ENCODE measurements at places on chromosomes 1 and 21.

- DNase-seq: no peak
Observed at GRCh38 chr21:43733529-43734071, 14.7 kb downstream of the PDXK start.

- no peak for DNase-seq
Observed at GRCh38 chr1:184597650-184598357, 156.9 kb downstream of the EDEM3 start.

DNA sequence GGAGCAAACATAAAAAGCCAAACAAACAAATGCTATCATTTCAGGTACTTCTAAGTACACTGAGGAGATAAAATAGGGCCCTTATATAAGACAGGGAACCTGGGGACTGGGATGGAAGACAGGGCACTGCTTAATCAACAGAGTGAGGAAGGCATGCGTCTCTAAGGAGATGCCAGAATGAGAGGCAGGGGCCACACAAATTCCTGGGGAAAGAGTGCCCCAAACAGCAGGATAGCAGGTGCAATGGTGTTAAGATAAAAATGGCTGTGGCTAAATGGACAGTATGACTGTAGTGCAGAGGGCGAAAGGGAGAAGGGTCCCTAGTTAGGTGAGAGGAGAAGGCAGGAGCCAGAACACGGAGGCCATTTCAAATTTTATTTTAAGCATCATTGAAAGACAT is 113.9 kb downstream of the ZBTB18 start:
- no peak for DNase-seq

GRCh38 chr1:220797553-220797952 is 10.8 kb downstream of the MTARC1 start:
- DNase-seq: no peak

DNA sequence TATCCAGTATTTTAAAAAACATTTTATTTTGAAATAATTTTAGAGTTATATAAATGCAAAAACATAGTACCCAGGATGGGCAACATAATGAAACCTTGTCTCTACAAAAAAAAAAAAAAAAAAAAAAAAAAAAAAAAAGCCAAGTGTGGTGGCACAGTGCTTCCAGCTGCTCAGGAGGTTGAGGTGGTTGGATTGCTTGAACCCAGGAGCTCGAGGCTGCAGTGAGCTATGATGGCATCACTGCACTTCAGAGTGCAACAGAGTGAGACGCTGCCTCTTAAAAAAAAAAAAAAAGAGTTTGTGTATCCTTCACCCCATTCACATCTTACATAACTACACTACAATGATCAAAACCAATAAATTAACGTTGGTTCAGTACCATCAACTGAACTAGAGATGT is 115.6 kb upstream of the KIF26B start:
- DNase-seq: no peak

DNA sequence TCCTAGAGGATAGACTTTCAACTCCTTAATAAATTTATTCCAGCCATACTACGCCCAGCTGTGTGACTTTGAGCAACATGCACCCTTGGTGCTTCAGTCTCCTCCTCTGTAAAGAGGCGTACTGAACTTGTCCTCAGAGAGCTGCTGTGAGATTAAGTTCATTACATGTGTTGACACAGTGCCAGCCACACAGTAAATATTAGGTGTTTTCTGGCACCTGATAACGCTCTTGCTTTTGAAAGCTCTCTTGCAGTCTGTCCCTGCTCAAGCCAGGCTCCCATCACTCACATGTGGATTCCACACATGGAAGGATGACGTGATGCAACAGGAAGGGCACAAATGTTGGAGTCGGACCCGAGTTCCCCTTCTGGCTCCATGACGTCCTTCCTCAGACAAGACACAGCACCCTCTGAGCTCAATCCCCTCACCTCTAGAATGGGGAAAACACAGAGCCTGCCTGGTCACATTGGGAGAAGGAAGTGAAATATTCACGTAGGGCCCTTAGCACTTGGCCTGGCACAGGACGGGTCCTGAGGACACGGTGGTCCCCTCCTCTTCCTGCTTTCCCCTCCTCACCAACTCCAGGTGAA is 7.7 kb downstream of the IFNLR1 start:
- no peak for DNase-seq

DNA sequence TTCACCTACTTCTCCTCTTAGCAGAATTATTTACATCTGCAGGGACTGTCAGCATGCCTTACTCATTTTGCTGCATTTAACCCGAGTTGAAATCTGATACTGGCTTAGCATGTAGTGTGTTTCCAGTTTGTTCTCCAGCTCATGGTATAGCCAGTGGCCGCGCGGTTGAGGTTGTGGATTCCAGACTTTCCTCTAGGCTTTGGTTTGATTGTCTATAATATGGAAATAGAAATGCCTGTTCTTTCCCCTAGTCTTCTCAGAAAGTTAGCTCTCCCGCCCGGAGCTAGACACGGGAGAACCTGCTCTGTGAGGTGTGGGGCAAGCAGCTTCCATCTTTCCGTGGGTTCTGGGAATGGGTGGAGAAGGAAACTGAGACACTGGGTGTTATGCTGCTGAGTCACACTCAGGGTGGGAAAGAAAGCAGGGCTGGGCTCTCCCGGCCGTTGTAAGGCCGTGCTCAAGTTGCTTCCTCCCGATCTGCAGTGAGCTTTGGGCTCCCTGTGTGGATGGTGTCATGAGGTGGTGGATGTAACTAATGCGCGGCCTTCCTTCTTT is 206.8 kb upstream of the TMEM51 start:
- DNase-seq: no peak

- no peak for DNase-seq
Observed at GRCh38 chr1:78587211-78587610, 33.0 kb upstream of the IFI44L start.

DNA sequence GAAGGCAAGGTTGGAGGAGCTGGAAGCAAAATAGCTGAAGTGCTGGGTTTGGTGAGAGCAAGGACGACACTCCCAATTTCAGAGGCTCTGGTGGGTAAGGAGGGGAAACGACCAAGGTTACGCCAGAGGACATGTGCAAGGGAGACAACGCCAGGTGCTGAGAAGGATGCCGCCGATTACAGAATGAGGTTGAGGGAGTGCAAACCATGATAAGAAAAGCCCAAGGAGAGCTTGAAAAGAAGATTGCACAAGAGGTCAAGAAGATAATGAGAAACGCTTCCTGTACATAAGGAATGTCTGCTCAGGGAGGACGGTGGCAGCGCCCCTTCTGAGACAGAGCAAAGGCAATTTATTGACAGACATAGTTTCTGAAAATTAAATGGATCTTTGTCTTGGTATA is 382.0 kb upstream of the PROX1 start:
- DNase-seq: no peak

DNA sequence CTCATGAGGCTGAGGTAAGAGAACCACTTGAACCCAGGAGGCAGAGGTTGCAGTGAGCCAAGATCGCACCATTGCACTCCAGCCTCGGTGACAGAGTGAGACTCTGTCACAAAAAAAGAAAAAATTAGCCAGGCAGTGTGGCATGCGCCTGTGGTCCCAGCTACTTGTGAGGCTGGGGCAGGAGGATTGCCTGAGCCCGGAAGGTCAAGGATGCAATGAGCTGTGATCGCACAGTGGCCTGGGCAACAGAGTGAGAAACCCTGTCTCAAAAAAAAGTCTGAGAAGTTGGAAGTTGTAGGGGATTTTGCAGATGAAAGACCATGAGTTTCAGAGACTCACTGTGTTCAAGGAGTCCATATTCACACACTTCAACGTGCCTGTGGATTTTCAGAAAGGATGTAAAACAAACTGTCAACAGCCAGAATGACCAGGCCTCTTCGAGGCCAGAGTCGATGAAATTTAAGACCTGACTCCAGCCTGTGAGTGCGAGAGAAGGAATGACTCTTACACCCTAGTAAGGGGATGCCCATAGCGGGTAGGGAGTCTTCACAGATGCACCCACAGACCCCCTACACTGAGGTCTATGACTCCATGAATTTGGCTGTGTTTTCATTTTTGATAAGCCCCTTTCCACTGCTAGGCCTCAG is 2.2 kb downstream of the S100A13 start:
- DNase-seq: no peak

- no peak for DNase-seq
Observed at GRCh38 chr1:161241682-161242081, 3.7 kb upstream of the NR1I3 start.

- no peak for DNase-seq
Observed at GRCh38 chr1:47409311-47410067, 6.6 kb upstream of the FOXE3 start.

- no peak for DNase-seq
Observed at GRCh38 chr1:155086128-155086741, 7.6 kb downstream of the EFNA3 start.

- peak; percentile 73 for DNase-seq
Observed at GRCh38 chr1:36971852-36972618, 62.3 kb downstream of the GRIK3 start.

GRCh38 chr1:161261261-161262235 is 3.0 kb downstream of the PCP4L1 start:
- no peak for DNase-seq
